NCI-H2081 treated with DMSO at 0.1 percent for 48 hours (cell line): ENCODE measurements at places on chromosomes 1 and 21.

DNA sequence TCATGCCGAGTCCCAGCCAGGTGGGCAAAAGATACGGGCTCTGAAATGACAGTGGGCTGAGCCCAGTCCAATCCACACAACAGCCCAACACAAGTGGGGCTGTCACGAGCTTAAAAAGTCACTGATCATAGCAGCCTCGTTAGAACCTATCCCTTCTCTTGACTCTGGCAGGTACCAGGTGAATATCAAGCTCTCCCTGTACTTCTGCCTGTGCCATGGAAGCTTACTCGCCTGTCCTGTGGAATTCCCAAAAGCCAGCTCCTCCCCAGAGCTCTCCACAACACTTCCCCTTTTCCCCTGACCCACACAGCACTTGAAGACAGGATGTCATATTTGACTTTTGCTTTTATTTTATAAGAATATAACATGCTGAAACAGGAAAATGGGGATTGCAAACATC, 5.9 kb downstream of the RGS16 start:
- DNase-seq, result no peak

DNA sequence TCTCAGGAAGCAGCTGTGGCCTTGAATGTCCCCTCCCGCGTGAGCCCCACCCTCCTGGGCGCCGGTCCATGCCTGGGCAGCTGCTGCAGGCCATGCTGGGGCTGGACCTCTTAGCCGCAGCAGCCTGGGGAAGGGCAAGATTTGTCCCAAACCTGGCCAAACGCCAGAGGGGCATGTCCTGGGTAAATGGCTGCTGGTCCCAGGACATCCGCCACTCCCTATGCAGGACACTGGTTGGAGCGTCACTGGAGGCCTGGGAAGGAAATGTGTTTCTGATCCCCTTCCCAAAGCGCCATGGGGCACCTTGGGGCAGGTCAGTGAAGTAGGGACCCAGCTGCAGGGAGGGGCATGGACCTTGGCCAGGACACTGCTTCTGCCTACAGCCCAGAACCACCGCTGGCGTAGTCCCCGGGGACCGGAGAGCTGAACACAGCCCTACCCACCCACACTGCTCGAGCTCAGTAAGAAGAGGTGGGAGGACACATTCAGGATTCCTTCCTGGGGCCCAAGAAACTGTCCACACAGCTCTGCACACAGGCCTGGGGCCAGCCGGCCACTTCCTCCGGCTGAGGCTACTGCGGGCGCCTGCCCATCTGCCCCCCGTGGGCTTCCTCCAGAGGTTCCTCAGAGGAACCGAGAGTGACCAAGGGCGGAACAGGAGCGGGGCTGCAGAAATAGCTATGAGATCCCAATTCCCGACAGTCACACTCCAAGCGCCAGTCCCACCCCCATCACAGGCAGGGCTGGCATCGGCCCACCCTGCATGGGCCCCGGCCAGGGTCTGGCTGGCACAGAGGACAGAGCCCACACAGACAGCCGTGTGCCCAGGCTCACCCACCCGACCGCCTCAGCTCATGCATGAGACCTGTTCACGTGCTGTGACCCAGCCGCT, 10.8 kb upstream of the PLEKHG5 start:
- no peak for DNase-seq

DNA sequence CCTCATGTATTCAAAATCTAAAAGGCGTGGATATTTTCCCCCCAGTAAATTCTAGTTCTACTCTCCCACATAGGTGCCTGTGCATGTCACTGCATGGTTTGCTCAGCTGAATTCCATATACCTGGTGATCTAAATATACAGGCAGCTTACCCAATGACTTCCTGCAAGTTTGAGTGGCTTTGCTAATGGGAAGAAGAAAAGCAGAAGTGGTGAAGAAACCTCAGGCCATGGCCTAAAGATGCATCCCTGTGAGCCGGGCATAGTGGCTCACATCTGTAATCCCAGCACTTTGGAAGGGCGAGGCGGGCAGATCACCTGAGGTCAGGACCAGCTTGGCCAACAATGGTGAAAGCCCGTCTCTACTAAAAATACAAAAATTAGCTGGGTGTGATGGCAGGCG, 11.5 kb downstream of the SLC44A3 start:
- DNase-seq, result no peak

- no peak for DNase-seq
Observed at GRCh38 chr1:11842154-11843041, 5.2 kb downstream of the NPPA start.

DNA sequence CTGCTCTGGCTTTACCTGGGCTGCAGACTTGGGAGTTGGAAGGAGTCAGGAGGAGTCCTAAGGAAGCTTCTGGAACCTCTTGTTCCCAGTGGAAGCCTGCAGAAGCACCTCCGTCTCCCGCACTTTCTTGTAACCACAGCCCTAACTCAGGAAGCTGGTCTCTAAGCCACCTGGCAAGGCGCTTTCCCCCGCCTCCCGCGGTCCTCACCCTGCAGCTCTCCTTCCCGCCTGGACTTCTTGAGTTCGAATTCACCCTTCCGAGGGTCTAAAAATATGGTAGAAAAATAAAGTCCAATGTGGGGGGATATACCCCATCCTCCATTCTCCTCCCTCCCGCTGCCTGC, 15.1 kb downstream of the PAX7 start:
- no peak for DNase-seq

GRCh38 chr1:166511761-166512160, 327.5 kb upstream of the POGK start:
- DNase-seq, result no peak
